ENCODE measurements at places on chromosomes 5 and 9.

GRCh38 chr5:6362846-6363245, 15.5 kb downstream of the MED10 start:
- DNase-seq = no peak

GRCh38 chr9:113511856-113512761, 48.6 kb downstream of the RGS3 start:
- DNase-seq = no peak

DNA sequence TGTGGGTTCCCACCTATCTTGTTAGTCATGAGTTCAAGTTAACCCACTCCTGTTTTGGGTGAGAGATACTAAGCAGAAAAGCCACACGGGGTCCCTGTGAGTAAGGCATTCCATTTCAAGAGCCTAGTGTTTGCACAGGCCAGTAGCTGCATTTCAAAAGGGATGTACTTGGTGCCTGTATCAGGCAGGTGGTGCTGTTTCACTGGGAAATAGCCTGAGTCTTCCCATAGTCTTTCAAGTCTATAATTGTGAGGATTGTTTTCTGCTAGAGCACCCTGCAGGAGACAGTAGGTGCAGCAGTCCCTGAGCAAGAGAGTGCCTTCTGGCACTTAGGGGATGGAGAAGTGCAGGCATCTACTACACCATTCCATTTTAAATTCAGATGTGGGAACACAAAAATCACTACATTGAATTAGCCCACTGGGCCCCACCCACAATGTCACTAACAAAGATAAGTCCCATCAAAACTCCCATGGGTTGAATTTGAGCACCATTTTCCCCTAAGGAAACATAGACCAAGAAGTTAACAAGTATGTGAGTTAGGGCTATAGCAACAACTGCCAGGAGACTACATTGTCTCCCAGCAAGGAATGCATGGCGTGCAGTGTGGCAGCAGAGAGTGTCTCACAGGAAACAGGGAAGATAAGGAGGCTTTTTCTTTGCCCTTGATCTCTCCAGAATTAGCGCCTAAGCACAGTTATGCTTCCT, 263.2 kb downstream of the COX7C start:
- no peak for DNase-seq

- no peak for DNase-seq
Measured at GRCh38 chr5:139394123-139394653, 716 bp downstream of the PROB1 start.

DNA sequence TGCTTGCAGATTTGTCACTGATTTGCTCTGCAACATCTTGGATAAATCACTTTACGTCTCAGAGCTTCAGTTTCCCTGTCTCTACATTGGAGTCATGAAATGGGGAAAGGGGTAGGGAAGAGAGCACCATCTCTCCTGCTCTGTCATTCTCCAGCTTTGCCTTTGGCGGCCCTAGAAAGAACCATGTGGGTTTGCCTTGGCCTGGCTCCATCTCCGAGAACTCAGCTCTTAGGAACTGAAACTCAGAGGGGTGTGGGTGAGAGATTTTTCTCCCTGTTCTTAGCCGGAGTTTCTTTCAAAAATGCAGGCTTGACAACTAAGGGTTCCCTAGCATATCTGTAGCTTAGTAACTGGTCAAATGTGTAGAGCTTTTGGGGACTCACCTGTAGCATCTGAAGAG, 123.5 kb downstream of the SMARCA2 start:
- DNase-seq = no peak

DNA sequence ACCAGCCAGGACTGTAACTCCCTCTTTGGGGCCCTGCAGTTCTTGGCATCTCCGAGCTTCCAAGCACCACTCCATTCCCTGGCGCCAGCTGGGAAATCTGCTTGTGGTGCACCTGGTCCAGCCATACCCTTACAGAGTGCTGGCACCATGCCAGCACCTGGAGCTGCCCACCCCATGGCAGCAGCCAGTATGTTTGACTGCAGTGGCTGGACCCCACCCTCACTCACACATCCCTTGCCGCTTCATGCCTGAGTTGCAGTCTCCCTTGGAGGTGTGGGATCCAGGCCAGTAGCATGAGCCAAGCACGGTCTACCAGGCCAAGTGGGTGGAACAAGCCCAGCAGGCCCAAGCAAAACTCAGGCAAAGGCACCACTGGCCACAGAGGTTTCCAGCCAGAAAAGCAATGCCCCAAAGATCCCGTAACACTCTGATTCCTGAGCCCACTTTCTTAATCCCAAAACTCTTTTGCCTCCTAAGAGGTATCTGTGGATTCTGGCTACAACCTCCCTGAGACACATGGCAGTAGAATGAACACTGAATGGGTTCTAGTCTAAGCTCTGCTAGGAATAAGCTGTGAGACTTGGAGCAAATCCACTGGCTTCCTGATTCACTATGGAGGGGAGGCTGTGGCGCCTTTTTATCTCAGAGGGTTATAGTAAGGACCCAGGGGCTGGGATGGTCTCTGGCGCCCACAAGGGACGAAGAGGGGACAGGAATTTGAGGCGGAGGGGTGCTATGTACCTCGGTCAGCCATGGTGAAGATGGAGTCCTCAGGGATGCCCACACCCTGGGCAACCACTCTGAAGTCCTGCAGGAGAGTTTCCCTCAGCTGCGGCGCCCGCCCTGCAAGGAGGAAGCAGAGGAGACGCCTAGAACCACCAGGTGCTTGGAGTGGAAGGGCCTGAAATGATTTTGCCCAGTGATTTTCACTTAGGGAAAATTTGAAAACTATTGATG, 5.6 kb downstream of the AMBP start:
- DNase-seq = no peak

- DNase-seq = no peak
Measured at GRCh38 chr9:94991961-94992907, 265.7 kb downstream of the AOPEP start.

GRCh38 chr9:18611971-18612370, 138.0 kb downstream of the ADAMTSL1 start:
- DNase-seq = no peak

DNA sequence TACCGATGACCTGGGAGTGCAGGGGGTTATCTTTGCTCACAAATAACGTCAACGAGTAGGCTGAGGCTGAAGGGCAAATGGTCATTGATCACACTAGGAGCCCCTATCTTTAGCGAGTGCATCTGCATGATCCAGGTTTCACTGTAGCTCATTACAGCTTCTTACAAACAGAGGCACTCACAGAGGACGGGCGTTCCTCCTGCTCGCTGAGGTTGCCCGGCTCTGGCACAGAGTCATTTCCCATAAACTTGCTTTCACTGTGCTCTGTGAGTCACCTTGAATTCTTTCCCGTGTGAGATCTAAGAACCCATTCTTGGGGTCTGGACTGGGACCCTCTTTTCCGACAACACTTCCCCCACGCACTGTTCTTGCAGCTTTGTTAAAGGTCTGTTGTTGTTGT, 1.9 kb upstream of the PAEP start:
- DNase-seq = no peak

- no peak for DNase-seq
Measured at GRCh38 chr5:92543201-92543600, 1037.8 kb downstream of the NR2F1-AS1 start.

DNA sequence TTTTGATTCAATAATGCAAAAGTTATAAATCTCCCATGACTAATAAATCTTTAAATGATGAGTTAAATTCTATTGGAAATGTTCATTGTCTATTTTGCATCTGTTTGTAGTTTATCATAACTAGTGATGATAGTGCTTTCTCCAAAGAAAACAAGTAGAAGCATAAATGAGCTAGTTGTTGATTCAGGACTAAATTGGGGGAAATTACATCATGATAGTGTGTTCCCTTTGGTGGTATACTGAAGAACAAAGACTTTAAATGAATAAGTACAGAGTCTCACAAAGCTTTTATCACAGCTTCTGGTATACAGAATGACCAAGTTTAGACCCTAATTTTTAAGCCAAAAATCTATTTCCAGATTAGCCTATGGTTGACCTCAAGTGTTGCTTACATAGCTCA, 173.8 kb downstream of the MCTP1 start:
- no peak for DNase-seq

DNA sequence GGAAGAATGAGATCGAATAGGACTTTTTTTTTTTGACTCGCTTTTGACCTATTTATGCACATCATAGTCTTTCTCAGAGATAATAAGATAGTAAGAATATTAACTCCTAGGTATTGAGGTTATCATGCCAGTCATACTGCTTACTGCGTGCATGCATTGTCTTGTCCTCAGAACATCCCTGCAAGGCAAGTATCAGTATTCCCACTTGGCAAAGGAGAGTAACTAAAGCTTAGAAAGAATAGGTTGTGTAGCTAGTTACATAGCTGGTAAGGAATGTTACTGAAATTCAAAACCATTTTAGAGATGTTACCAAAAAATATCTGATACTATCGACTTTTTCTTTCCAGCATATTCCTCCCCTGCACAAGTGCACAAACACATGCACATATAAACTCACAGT, 296.1 kb upstream of the CLINT1 start:
- no peak for DNase-seq

GRCh38 chr9:135157856-135158563, 70.5 kb downstream of the OLFM1 start:
- DNase-seq = no peak

DNA sequence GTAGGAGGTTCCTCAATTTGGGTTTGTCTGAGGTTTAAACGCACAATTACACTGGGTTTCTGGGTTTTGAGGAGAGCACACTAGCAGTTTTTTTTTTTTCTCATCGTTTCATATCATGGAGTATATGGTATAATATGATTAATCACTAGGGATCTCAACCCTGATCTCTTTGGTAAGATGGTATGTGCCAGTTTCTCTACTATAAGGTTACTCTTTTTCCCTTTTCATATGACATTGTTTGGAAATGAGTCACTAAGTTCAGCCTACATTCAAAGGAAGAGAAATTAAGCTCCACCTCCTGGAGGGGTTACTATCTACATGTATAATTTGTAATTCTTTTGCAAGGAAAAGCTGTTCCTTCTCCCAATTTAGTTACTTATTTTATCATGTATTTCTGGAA, 35.2 kb downstream of the MTRR start:
- DNase-seq = no peak

DNA sequence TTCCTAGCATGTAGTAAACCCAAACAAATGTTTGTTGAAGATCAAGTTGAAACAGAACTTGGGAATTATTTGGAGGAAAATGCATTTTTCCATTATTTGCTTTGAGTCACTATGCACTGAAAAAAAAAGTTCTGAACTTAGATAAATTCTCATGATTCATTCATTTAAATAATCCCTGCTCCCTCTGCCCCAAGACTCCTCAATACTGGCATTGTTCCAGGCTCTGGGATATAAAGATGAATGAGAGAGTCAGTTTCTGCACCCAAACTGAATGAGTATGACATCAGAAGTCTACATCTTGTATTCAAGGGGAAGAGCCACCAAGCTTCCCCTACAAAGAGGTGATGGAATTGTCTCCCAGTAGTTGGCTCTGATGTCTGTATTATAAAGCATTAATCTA, 123.9 kb downstream of the SEC61B start:
- no peak for DNase-seq

DNA sequence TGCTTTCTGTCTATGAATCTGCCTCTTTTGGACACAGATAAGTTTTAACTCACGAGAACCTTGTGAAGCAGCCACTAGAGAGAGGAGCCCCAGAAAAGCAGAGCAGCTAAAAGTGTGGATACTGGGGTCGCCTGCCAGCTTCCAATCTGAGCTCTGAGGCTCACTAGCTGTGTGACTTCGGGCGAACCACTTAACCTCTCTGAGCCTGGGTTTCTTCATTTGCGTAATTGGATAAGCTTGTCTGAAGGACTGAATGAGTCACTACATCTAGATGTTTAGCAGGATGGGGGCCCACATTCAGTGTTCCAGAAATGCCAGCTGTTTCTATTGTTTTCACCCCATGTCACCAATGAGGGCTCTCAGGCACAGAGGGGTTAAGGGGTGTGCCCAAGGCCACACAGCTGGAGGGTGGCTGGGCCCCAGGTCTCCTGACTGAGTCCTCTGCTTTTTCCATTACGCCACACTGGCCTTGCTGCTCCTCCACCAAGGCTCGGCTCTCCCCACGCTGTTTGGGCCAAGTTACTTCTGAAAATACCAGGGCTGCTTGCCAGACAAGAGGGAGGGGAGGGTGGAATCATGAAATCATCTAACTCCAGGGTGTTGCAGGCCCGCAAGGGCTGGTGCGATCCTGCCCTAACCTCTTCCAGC, 36.2 kb downstream of the SH3PXD2B start:
- DNase-seq = peak; percentile 53

- no peak for DNase-seq
Measured at GRCh38 chr9:137488327-137488653, 29.2 kb upstream of the NSMF start.

DNA sequence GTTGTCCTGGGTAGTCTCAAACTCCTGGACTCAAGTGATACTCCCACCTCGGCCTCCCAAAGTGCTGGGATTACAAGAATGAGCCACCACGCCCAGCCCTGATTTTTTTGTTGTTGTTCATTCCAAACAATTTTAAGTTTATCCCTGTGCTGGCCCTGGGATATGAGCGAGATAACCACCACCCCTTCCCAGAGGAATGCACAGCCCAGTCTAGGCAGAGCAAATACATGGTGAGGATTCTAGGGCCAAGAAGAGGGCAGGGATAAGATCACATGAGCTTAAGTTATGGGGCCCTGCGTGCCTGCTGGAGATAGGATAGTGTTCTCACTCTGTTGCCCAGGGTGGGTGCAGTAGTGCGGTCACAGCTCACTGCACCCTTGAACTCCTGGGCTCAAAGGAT, 21.0 kb upstream of the TOR1B start:
- DNase-seq = no peak

DNA sequence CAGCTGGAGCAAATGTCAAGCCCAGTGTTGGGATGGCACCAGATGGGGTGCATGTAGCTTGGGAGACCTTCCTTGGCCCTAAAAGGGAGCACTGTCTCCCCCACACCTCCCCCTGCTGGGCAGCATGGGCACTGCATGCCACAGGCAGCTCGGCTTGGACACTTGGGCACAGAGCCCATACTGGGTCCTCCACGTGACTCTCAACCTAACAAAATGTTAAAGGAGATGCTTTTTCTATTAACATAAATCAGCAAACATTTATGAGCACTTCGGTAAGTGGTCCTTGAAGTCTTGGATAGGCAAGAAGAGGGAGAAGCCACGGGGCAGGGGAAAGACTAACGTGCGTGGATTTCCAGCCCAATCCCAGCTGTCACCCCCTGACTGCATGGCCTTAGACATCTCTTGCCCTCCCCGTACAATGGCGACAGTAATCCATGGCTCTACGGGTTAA, 23.9 kb upstream of the MAPK9 start:
- no peak for DNase-seq

DNA sequence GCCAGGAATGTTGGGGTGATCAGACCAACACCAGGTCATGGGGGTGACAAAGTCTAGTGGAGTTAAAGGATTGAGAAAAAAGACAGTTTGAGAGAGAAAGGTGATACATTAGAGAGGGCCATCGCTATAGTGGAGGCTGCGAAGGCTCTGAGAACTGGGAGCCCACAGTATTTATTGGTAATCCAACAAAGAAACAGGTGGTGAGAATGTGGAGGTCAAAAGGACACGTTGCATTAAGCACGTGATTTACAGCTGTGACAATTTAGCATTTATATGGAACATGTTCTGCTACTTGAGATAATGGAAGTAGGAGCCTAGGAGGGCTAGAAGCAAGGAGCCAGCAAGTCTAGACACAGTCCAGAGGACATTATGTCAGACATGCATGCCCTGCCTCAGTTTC, 2086.5 kb upstream of the C9orf72 start:
- no peak for DNase-seq

GRCh38 chr5:56822981-56823380, 7.6 kb downstream of the MAP3K1 start:
- no peak for DNase-seq

GRCh38 chr9:35847792-35848572, 19.0 kb downstream of the TMEM8B start:
- DNase-seq = no peak

GRCh38 chr5:124755565-124755964, 9.1 kb upstream of the ZNF608 start:
- no peak for DNase-seq

All from esophagus squamous epithelium (tissue), 5 donors.